ENCODE measurements at places on chromosomes 2 and 18.

- no peak for DNase-seq
These were observed 4.6 kb downstream of the IL1RL1 start for GRCh38 chr2:102315921-102316320.

DNA sequence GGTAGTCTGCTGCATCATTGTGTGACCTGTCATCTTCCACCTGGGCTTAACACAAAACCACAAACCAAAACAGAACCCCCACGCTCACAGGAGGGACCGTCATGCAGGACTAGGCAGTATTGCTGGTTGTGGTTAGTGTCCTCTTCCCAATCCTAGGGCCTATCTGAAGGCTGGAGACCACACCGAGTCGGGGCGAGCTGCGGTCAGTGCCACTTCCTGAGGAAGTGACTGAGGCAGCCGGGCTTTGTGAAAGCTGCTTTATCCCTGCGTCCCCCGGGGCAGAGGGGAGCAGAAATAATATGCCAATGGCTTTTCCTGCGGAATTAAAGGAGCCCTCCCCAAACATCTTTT, 22.9 kb downstream of the ZNF532 start:
- no peak for DNase-seq

- no peak for DNase-seq
These were observed 157.6 kb downstream of the LPIN1 start for GRCh38 chr2:11904029-11904428.

DNA sequence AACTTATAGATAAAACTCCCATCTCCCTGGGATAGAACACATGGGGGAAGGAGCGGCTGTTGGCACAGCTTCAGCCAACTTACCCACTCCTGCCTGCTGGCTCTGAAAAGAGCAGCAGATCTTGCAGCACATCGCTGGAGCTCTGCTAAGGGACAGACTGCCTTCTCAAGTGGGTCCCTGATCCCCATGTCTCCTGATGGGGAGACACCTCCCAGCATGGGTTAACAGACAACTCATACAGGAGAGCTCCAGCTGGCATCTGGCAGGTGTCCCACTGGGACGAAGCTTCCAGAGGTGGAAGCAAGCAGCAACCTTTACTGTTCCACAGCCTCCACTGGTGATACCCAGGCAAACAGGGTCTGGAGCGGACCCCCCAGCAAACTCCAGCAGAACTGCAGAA, 673.3 kb downstream of the NRXN1 start:
- no peak for DNase-seq

- no peak for DNase-seq
These were observed 119.3 kb upstream of the TWIST2 start for GRCh38 chr2:238728330-238729260.

GRCh38 chr2:62149708-62150107, 46.2 kb upstream of the B3GNT2 start:
- no peak for DNase-seq

GRCh38 chr2:133433455-133434451, 134.5 kb downstream of the NCKAP5 start:
- DNase-seq, result no peak

DNA sequence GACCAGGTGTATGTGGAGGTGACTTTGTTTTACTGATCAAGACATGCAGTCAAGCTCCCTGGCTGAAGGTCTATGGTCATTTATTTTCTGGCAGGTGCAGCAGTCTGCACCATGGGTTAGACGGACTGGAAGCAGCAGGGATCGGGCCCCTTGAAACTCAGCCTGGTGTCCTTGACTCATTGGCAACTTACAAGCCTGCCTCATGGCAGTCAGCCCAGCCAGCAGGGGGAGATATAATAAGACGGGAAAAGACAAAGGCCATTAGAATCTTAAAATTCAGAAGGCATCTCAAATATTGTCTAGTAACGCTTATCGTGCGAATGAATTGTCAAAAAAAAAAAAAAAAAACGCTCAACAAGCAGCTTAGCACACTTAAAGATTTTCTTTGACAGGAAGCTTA, 308.2 kb downstream of the EN1 start:
- no peak for DNase-seq

DNA sequence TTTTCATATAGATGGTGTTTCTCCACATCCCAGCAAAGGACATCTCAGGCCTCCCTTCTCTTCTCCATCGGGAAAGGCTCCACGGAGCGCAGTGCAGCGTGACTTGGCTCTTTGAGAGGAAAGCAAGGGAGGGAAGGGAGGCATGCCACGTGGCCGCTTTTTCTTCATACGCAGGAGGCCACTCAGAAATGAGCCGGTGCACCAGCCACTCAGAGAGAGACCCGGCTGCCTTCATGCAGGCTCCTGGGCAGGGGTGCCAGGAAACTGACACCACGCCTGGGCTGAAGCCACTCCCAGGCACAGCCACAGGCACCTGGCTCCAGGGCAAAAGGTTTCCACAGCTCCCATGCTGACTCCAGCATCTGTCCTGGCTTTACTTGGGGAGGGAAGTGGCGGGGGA, 11.1 kb upstream of the LOXHD1 start:
- no peak for DNase-seq

DNA sequence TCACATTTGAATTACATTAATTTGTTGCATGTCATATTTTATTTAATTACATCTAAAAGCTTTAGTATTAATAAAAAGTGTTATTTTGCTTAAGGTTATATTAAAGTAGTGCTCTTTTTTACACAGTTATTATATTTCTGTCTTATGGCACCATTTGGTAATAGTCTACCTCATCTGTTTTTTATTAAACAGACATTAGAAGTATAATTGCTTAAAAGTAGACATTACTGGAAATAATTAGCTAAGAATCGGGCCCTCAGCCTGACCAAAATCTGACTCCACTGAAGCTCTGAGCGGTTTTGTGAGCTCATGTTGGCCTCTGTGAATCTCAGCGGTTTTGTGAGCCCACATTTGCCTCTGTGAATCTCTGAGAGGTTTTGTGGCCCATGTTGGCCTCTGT, 102.5 kb upstream of the SNTG2 start:
- no peak for DNase-seq

GRCh38 chr18:54209471-54210180, 14.8 kb downstream of the MBD2 start:
- DNase-seq, result no peak

DNA sequence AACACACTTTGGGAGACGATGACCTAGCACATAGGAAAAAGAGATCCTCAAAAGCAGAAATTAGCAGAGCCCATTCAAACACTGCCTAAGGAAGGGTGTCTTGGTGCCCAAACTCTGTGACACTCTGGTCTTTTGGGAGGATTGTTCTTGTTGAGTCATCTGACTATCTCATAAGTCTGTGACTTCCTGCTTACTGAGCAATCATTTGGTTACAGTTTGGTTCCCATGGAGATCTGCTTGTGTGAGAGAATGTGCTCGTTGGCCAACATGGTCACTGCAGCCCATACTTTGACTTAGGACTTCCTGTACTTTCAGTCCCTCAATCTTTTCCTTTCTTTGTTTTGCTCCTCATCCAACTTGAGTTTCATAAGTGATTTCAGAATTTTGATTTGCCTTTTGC, 602.9 kb downstream of the NYAP2 start:
- no peak for DNase-seq

DNA sequence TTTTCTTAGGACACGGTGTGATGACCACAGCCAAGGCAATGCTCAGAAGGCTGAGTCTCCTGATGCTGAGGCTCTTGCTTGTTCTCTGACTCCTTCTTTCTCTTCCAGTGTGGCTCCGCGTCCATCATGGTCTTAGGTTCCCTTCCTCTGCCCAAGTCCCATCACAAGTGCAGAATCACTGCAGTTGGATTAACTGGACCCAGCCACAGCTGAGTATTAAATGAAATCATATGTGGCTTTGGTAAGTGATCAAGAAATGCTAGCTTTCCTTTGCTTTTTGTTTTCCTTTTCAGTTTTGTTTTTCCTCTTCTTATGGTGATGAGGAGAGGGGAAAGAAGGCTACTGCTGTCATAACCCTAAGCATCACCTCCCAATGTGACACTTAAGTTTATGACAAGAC, 375.8 kb downstream of the INSIG2 start:
- DNase-seq, result no peak

DNA sequence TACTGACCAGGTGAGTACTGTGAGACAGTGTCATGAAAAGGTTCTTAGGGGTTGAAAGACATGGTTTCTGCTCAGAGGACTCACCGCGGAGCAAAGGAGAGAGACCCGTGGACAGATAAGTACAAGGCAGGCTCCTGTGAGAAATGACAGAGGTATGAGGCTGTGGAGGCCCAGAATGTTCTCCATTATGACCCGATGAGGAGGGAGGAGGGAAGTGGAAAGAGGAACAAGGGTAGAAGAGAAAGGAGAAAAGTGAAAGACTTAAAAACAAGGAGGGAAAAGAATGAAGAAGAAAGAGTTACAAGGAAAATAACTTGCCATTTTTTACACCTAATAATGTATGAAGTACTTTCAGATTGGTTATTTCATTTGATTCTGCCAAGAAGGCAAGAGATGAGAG, 29.8 kb downstream of the MAPRE3 start:
- DNase-seq, result no peak

DNA sequence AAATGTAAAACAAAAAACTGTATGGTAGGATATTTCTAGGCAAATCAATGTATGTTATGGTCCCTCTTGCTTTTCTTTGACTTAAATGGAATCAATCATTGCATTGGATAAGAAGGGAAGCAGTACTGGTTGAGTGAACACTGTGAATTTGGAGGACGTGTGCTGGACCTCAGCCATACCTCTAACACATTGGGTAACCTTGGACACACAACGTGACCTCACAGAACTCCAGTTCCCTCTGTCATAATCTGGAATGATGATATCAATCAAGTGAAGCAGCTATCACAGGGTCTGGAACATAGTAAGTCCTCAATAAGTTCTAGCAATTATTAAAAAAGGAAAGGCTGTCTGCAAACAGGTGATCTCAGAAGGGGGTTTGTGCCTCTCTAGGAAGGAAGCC, 474.9 kb upstream of the TCF4 start:
- DNase-seq, result no peak

DNA sequence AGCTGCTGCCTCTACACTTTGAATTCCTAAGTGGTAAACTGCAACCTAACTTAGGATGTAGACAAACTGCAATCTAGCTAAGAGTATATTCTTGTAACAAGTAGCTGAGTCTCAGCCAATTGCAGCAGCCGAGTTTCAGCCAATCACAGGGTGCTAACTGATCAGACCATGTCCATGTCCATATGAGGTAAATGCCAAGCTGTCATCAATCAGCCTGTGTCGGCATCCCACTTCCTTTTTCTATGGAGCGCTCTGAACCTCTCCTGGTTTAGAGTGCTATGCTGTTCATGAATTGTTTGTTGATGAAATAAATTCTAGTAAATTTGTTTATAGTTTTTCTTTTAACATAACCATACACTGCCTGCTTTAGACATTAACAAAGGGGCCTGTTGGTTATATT, 408.8 kb downstream of the NBAS start:
- no peak for DNase-seq

DNA sequence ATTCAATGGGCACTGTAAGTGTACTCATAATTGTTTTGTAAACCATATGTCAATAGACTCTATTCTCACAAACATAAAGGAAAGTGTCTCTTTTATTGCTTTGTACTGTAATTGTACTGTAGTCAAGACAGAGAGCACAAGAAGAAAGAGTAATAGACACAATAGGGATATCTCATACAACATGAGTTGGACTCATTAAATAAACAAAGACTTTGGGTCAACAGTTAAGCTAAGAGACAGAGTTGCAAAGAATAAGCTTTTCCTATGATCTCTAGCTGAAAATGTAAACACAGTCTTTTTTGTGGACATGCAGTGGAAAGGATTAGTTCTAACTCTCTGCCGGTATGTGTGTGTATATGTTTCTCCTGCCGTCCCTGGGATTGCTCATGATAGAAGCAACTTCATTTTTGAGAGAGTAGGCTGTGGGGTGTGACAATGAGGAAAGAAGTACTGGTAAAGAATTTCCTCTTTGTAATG, 13.9 kb upstream of the KYNU start:
- DNase-seq, result no peak
